ENCODE measurements at places on chromosomes 1 and 21.

GRCh38 chr1:115164484-115164883 lies 75.2 kb upstream of the TSPAN2 start:
- no peak for DNase-seq

GRCh38 chr1:208781391-208782045 lies 537.3 kb upstream of the PLXNA2 start:
- DNase-seq: no peak

DNA sequence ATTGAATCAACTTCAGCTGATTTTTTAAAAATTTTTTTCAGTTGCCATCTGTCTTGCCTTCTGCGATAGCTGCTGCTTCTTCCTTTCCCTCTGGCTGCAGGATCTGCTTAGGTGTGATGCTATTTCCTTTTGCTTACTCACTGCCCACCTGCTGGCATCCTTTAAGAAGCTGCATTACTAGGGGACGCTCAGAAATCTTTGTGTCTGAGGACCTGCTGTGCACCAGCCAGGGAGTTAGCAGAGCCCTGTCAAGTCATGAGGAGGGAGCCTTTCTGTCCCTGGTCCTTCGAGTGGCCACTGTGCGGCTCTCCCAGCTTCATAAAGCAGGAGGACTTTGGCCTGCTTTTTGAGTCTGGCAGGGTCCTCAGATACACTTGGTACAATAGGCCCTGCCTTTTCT lies 327.8 kb downstream of the USH2A start:
- DNase-seq: no peak

DNA sequence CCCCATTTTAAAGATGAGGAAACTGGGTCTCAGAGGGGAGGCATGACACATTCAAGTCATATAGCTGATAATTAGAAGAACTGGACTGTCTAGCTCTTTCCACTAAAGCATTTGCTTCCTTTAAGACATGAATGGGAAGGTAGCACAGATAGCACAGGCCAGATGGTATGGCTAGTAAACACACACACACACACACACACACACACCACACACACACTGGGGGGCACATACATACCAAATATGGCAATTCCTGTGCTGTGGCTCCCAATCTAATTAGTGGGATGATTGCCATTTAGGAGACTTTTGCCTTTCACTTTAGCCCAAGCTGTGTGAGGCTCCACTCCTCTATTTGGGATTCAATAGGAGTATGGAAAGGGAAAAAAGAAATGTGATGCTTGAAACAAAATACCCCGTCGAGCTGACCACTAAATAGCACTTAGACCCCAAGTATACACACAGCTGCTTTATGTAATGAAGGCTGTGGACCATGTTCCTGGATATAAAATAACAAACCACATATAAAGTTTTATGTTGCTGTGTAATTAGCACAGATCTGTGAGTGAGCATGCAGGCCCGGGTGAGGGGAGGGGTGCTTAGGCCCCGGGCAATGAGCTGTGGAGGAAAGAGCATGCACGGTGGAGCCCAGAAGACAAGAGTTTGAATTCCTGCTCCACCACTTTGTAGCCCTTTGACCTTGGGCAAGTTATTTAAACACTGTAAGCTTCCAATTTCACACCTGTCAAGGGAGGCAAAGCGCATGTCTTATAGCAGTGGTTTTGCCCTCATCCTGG lies 6.8 kb upstream of the TRABD2B start:
- no peak for DNase-seq

- DNase-seq: no peak
Observed at GRCh38 chr1:22792396-22793160, 81.9 kb downstream of the EPHB2 start.
